ENCODE measurements at places on chromosomes 11 and 22.

DNA sequence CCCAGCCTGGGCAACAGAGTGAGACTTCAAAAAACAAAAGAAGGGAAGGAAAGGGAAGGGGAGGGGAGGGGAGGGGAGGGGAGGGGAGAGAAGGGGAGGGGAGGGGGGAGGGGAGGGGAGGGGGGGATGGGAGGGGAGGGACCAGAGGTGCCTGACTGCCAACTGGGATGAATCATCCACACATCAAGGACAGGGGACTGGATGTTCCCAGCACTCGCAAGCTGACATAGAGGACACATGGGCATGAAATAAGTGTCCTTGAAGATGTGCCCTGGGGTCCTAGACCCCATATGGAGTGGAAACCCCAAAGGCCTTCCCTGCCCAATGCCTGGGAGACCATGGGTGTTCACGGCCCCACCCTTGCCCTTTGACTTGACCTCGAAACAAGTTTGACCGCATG, 19.8 kb downstream of the TST start:
- DNase-seq = no peak

- DNase-seq = no peak
These were observed 325.3 kb upstream of the LRRC4C start for GRCh38 chr11:41784513-41785335.

DNA sequence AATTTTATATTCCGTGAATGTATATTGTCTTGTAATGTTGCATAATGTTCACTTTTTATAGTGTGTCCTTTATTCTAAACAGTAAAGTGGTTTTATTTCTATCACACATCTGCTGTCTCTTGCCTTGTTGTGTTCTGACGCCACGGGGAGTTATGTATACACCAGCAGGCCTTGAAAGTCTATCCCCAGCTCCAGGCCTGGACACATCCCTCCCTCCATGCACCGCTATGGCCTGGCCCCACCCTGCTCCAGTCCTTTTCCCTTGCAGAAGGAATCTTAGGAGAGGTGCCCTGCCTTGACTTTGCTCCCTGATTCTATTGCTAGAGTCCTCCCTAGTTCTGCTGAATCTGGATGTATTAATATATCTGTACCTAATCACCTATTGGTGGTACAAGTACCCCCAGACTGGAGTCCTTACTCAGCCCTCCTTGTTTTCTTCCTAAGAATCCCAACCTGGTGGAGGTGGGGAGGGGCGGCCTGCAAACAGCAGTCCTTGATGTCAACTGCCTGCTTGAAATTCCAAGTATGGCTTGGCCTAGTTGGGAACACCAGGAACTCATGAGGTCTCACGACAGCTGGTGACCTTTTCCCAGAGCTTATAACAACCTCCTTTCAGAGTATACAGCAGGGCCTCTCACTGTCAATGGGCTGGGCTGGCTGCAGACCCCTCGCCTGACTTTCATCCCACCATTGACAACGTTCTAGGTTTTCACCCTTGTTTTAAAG, 61.6 kb downstream of the TIMP3 start:
- no peak for DNase-seq

DNA sequence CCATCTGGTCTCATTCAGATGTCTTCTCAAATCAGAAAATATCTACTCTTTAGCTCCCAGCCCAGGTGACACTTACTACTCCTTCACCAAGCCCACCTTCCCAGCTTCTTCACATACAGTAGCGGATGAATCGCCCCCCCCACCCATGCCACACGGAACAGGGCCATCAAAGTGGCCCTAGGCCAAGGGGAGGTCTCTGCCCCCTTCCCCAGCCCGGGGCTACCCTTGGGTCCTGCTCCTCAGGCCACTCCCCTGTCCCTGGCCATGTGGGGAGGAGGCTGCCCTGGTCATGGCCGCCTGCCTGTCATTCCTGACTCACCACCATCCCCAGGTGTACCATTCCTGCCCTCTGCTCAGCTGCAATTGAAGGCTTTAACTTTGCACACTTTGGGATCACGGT, 142.8 kb downstream of the NECTIN1 start:
- no peak for DNase-seq

DNA sequence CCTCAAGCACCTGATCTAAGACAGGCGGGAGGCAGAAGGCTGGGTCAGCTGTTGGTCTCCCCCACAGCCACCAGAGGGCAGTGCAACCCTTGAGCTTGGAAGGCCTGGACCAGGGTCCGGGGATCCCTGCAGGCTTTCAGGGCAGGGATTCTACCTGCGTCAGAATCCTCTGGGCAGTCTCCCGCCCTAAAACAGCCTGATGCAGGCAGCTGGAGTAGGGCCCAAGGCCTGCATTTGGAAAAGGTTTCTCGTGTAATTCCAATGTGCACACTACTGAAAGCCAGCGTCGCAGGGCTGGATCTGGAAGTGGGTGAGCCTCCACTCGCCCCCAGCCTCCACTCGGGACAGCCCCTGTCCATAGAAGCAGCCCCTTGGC, 31.8 kb downstream of the BID start:
- peak; percentile 40 for DNase-seq

Data from activated T-helper 1 cell treated with Interleukin-2 at 50 U/mL for 16 hours (primary cell).